HepG2 (cell line): ENCODE measurements at places on chromosomes 6 and 20. TPM values are rescaled to one million over a fixed set of nuclear protein-coding genes. Genes with fewer than 3 reads are reported as not detected.

DNA sequence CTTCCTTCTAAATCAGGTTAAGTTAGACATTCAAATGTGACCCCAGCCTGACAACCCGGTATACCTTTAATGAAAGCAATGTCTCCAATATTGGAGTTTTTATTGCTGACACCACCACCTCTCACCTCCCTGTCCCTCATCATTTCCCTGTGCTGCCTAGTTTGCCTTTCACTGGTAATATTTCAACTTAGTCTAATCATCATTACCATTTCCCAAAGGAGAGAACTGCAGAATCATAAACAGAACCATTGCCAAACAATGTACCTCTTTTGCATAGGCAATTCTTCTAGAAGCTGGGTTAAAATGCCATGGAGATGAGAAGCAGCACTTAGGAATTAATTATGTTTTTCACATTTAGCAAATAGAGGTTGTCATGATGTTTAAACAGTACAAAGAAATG, 370.3 kb downstream of the LAMA2 start:
- no peak for DNase-seq

- DNase-seq: no peak
Observed at GRCh38 chr20:9126527-9126926, 57.6 kb downstream of the PLCB4 start.

DNA sequence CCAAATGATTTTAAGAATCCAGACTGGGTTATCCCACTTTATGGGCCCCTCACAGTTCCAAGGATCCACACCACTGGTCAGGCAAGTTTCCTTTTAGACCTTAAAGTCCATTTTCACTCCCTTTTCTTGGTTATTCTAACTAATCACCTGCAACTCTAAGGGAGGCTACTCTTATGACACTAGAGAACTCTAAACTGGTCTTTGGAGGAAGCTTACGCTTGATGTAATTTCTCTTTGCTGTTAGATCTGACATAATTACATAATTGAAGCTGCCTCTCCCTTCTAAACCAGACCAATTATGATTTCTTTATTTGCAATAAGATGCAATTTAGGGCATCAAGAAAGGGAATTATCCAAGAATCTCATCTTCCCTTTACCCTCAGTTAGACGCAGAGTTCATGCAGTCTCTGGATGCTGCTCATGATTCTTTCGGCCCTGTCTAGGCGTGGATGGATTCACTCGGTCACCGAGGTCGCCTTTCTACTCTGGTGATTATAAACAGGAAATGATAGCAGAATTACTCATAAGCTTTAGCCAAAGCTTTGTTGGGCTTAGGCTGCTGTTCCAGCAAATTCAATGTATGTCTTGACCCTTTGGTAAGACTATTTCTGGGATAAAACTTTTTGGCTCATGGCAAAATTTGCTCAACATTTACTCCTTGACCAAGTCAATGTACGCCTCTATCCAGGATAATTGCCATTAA, 166.4 kb upstream of the PRND start:
- DNase-seq: no peak

ZSCAN23 gene
- total RNA-seq: 0.91 and 1.2 TPM in 2 replicates

DNA sequence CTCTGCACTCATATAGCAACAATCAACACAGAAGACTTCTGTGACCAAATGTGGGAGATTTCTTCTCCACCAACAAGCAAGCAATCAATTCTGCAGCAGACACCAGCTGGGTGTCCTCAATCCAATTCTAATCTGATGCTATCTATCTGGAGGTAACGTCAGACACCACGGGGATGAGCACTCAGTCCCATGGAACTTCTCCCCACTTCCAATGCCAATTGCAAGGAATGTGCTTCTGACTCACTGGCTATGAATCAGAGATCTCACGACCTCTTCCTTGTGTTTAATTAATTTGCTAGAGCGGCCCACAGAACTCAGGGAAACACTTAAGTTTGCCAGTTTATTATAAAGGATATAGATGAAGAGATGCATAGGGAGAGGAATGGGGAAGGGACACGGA, 103.5 kb upstream of the SIRPG start:
- no peak for DNase-seq

DNA sequence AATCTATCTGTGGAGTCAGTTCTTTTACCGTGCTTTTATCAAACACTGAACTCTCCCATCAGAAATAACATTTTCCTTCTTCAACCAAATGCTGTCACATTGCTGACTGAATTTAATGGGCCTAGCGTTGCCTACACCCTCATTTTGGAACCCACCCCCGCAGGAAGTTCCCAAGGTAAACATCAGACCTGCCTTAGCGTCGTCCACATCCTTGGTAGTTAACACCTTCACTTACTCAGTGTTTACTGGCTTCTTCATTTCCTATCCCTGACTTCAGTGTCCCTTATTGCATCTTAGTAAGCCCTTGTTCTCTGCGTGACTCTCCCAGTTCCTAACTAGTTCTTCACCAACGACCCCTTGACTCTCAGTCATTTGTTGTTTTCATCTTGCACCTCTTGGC, 491.4 kb upstream of the SOX4 start:
- no peak for DNase-seq

GRCh38 chr6:7468382-7469081, 72.9 kb upstream of the DSP start:
- no peak for DNase-seq

DNA sequence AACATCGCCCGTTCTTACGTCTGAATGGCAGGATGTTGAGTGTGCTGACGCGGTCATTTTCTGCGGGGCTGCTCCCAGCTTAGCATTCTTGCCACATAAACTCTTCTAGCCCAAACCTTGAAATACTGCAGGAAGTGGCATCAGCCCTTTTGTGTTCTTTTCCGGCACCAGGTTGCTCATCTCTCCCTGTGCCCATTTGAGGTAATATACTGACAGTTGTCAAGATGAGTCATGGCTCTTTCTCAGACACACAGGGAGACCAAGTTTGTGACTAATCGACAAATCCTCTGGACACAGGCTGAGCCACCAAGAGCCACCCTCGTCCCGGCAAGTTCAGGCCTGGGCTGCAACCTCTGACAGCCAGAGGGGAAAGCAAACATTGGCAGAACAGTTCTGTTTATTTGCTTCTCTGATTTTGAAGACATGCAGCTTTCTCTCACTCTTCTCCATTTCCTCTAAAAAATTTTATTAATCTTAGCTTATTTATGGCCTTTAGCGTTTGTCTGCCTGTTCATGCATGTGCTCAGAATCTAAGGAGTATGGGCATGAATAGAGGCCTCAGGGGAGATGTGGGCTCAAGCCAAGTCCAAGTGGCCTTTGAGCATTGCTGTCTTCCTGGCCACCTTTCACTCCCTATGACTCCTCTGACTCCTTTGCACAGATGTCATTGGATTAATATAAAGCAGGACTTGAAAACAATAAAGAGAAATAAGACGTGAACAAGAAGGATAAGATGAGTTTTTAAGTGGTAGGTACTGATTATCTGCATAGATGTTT, 328.2 kb upstream of the JAG1 start:
- DNase-seq: peak; percentile 74

DNA sequence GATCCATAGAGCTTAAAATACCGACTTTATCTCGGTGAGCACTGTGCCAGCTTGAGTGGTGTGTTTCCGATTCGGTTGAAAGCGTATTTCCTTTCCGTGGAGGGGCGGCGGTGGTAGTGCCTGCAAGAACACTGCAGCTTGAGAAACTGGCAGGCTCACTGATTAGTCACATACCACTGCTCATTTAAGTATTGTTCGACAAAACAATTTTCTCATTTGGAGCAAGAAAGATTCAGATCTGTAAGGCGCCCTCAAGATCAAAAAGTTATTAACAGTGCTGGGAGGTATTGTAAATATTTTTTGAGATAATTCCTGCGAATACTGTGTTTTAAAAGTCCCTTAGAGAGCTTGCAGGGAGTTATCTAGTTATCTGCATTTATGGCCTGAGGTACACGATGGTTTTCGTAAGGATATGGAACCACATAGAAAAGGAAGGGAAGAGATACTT, 1.3 kb downstream of the MAPK14 start:
- peak; percentile 52 for DNase-seq

DNA sequence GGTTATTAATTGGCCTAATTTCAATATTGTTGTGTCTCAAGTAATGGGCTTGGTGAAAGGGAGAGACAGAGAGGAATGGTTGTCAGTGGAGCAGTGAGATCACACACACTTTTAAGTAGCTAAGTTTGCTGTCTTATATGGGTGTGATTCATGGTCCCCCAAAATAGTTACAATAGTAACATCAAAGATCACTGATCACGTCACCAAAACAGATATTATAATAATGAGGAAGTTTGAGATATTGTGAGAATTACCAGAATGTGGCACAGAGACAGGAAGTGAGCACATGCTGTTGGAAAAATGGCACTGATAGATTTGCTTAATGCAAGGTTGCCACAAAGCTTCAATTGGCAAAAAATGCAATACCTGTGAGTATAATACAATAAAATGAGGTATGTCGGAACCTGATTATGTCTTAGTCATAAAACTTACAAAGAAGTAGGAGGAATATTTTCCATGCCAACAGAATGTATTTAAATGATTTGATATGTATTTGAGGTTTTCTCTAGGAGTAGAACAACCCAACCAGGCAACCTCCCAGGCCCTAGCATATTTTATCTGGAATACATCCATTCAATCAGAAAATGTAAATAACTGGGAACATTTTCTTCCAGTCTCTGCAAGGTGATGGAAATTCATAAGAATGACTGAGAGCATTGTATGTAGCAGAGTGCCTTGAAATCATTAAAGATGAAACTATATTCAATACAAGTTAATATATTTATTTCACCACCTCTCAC, 167.8 kb downstream of the CARMIL1 start:
- DNase-seq: no peak
